ENCODE measurements at places on chromosomes 3 and 15.

DNA sequence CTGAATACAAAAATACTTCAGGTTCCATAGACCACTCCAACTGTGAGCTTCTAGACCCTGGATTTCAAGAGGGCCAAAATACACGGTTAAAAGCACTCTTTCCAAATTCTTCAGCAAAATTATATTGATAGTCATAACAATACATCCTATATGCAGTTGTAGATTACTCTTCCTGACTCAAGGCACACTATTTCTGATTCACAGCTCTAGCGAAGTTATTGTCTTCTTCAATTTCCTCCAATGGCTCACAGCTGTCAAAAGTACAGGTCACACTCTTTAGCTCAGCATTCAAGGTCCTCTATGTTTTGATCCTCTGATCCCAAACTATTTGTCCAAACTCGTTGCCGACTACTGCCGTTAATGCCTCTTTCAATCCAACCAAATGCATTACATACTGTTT lies 13.5 kb upstream of the CCDC80 start:
- DNase-seq = no peak

DNA sequence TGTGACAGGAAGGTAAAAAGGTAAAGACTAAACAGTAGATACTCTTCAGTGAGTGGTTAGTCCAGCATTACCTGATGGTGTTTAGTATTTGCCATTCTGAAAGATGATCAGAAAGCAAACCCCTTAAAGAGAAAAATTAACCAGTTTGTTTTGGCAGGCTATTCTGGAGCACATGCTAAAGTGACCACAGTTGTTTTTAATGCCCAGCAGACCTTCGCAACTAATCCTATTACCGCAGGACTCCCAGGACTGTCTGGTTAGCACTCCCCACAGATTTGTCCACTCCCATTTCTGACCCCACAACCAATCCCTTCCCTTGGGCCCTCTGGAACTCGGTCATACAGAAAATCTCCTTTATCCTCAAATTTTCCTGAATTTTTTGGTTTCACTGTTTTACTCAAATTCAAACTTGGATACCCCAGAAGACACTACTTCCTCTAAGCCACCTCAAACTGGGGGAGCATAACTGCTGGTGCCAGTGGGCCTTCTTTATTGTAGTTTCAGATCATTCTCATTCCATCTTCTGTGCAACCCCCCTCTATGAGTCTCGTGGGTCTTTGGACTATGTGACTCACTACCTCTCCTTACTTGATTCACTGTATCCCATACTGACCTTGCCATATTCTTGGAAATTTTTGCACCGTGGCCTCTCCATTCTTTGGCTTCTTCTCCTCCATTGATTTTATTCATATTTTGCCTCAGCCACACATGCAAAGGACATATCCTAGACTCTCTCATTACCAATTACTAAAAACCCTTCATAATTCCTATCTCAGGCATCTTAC lies 104.4 kb downstream of the RBMS3 start:
- DNase-seq = no peak

GRCh38 chr15:80791004-80791403 lies 11.8 kb downstream of the CEMIP start:
- no peak for DNase-seq

GRCh38 chr3:121627211-121627610 lies 33.5 kb downstream of the HCLS1 start:
- DNase-seq = no peak

DNA sequence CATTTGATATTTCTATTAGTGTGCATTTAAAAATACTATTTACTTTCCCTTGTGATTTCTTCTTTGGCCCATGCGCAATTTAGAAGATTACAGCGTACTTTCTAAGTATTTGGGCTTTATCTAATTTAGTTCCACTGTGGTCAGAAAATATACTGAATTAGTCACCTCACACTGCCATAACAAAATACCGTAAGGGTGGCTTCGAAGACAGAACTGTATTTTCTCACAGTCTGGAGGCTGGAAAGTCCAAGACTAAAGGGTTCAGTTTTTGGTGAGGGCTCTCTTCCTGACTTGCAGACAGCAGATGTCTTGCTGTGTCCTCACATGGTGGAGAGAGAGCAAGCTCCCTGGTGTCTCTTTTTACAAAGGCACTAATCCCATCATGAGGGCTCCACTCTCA lies 286.2 kb downstream of the ADAMTSL3 start:
- no peak for DNase-seq

- no peak for DNase-seq
These were observed 44.0 kb downstream of the CHSY1 start for GRCh38 chr15:101207867-101208288.

- no peak for DNase-seq
These were observed 45.9 kb downstream of the CHDH start for GRCh38 chr3:53800041-53800906.

GRCh38 chr3:192445770-192446644 lies 281.3 kb downstream of the FGF12 start:
- no peak for DNase-seq

DNA sequence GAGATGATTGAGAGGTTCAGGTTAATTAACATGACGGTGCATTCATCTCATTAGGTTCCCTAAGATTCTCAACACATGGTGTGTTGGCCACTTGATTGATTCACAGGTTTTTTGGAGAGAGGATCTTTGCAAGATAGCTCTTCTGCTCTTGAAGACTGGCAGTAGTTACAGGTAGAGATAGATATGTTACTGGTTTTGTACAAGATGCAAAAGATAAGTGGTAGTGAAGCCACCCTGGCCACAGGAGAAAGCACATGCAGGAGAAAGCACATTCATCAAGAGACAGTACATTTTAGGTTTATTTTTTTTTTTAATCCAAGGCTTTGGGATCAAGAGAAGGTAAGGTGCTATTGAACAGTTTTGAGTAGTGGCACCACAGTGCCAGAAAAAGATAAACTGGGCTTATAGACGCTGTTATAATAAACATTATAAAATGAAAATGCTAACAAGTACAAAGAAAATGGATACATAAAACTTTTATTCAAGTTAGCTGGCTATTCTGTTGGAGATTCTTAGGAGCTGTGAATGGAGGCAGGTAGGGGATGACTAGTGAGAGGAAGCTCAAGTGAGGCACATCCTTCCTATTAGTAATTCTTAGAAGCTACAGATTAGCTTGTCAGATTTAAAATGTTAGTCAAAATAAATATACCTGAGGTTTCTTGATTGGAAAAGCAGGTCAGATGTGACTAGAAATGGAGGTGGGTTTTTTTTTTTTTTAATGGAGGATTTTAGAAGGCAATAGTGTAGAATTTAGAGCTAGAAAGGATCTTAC lies 10.8 kb downstream of the SELENOT start:
- no peak for DNase-seq

- no peak for DNase-seq
These were observed 19.2 kb downstream of the ZIC1 start for GRCh38 chr3:147428326-147428725.

GRCh38 chr15:90095521-90095959 lies 6.7 kb downstream of the IDH2 start:
- no peak for DNase-seq

DNA sequence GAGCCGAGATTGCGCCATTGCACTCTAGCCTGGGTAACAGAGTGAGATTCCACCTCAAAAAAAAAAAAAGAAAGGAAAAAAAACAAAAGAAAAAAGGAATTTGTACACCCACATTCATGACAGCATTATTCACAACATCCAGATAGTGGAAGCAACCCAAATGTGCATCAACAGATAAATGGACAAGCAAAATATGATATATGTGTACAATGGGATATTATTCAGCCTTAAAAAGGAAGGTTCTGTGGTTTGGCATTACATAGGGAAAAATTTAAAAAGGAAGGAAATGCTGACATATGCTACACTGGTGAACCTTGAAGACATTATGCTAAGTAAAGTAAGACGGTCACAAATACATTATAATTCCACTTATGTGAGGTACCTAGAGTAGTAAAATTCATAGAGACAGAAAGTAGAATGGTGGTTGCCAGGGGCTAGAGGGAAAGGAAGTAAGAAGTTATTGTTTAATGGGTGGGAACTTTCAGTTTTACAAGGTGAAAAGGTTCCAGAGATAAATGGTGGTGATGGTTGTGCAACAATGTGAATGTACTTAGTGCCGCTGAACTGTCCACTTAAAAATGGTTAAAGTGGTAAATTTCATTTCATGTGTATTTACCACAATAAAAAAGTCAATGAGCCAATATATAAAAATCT lies 118.5 kb downstream of the MYLK start:
- no peak for DNase-seq

DNA sequence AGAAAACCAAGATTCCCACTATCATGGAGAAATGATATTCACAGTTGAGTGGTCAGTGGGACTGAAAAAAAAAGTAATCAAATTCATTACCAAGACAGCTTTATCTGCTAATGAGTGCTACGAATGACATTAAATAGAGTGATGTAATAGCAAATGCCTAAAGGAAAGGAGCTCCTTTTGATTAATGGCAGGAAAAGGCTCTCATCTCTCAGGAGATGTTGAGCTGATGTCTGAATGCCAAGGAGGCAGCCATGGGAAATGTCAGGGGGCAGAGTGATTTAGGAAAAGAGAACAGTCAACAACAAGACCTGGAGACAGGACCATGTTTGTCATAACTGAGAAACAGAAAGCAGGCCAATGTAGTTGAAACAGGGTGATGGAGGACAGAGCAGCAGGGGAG lies 96.7 kb upstream of the SNTN start:
- DNase-seq = no peak
